Foreskin keratinocyte (primary cell): ENCODE measurements at places on chromosomes 1 and 21. TPM values are rescaled to one million over a fixed set of nuclear protein-coding genes. Genes with fewer than 3 reads are reported as not detected.

ACBD3 gene
- 12.3 and 13.2 TPM in 2 replicates for polyA plus RNA-seq

RASAL2 gene
- 4.5 and 4.9 TPM in 2 replicates for polyA plus RNA-seq

CHAF1B gene
- polyA plus RNA-seq = 9.4 and 10.5 TPM in 2 replicates

OPTC gene
- polyA plus RNA-seq = not detected in 2 replicates

HLX gene
- polyA plus RNA-seq = not detected in 2 replicates

MTF2 gene
- polyA plus RNA-seq = 4.6 and 6.9 TPM in 2 replicates

- DNase-seq = no peak
Observed at GRCh38 chr1:31663622-31664452, 19.2 kb upstream of the PEF1 start.

DNA sequence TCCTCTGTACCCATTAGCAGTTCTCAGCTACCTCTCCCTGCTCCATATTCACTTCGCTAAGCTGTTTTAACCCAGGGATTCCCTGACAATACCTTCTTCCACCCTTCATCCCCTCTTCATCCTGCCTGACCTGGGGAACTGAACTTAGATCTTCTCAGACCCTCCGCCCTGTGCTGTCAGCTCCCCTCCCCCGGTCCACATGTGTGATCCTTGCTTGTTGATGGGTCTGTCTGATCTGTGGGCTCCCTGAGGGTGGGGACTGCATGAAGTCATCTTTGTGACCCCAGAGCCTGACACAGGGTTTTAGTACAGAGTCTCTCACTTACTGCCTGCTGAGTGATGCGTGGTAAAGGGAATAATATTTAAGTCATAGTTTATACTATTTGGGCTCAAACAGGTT lies 11.8 kb downstream of the CHAF1B start:
- DNase-seq = no peak

DNA sequence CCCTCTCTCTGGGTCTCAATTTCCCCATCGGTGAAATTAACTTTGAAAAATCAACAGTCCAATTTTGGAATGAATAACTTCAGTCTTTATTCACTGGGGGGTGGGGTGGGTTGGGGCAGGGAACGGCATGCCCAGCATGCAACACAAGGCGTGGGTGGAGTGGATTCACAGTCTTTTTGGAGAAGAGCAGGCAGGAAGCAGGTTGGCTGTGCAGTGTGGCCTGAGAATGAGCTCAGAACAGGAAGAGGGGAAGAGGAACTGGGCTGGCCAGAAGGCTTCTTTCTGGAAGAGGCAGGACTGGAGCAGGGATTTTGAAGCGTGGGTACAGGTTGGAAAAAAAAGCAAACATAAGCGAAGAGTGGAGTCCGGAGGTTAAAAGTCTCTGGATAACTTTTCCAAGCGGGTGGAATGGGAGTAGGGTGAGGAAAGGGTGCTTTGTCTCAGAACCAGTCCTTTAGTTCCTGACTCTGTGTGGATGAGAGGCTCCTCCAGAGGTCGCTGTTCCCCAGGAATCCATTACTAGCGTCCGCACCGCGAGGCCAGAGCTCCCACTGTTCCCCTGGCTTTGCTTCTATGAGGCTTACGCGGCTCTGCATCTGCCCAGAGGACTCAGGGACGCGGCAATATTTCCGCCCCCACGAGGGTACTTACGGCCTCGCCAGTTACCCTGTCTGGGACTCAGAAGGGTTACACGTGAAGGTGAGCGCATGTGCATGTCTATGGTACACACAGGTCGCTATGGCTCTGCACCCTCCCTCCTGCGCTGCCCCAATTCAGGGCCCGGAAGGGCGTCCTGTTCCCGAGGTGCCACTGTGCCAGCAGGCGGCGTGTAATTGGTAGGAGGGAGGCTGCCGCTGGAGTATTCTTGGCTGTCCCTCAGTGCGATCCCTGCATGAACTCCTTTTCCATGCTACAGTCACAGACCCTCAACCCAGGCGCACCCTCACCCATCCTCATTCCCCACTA lies 5.5 kb upstream of the FOXD2 start:
- peak; percentile 78 for DNase-seq

DNA sequence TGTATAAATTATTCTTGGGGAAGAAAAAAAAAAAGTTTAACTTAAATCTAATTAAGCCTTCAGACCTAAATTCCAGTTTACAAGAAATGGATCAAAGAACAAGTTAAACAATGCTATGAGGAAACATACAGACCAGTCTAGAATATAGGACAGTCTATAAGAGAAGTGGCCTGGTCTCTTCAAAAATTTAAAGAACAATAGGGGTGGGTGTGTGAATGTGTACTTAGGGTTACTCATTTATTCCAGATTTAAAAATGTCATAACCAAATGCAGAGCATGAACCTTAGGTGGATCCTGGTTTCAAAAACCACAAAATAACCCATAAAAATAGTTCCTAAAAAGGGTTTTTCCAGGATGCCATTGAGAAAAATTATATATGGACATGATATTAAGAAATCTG lies 21.8 kb upstream of the SYNJ1 start:
- DNase-seq = no peak

DNA sequence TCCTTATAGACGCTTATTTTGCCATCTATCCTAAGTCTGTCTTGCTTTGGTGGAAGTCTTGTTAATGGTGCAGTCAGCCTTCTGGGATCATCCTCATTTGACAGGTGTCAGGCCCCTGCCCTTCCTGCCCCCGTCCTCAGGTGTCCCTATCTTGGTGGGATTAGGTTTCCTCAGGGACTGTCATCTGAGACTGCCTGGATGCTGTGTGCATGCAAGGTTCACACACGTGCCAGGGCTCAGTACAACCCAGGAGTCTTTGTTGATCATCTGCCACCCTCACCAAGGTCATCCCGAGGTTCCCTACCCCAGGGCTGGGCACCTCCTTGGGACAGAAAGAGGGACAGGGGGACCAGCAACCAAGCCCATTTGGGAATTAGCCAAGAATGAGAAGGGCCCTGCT lies 18.0 kb downstream of the PADI2 start:
- DNase-seq = no peak

DNA sequence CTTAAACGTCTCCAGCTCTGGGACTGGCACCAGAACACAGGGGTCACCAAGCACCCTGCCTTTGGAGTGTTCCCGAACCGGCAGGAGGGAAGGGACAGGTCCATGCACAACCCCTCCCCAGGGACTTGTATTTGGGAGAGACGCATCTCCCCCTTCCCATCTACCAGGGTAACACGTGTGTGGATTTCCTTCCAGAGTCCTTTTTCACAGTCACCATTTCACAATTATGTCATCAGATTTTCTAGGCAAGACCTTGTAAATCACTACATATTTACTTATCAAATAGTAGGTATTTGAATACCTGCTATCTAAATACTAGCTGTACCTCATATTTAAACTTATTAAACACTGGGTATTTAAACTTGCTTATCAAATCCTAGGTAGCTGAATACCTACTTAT lies 57.4 kb upstream of the AJAP1 start:
- DNase-seq = no peak

DNA sequence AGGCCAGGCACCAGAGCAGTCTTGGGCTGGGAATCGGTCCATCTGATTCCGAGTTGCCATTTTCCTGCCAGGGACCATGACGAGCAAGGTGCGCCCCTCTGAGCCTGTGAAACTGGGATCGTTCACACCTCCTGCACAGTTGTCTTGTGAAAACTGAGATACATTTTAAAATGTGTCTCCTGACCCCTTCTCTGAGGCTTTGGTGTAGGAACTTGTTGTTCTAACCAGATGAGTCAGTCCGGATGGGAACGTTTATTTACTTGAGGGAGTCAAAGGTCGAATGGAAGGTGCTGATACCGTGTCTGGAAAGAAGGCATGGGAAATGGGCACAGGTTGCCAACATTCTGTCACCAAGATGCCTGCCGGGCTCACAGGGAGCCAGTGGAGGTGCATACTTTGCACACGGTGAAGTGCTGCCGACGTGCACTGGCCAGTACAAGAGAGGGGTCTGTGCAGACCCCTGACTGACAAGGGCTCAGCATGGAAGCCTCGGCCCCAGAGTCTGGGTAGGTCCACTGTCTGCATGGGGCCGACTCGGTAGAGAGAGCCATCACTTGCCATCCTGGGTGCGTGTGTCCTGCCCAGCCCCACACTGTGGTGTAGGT lies 7.4 kb upstream of the KCNN3 start:
- DNase-seq = no peak
